ENCODE measurements at places on chromosomes 11 and 22.

GRCh38 chr11:68293708-68294107 is 18.7 kb upstream of the LRP5 start:
- DNase-seq = no peak

- no peak for DNase-seq
Measured at GRCh38 chr11:42251984-42252383, 792.5 kb upstream of the LRRC4C start.

DNA sequence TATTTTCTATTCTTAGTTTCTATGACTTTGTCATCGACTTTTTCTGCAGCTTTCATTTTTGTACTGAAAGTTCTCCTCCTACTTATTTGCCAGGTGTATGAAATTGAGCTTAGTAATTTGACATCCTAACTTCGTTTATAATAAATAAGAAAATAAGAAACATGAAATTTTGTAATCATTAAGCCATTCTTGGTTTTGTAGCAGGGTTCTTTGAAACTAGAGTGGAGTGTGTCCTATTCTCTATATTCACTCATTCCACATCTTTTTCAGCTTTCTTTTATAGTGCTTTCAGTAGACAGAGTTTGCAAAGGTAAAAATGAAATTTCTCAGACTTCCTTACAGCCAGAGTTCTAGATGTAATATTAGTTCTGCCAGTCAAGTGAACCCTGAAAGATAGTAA is 47.8 kb downstream of the FANCF start:
- DNase-seq = no peak

DNA sequence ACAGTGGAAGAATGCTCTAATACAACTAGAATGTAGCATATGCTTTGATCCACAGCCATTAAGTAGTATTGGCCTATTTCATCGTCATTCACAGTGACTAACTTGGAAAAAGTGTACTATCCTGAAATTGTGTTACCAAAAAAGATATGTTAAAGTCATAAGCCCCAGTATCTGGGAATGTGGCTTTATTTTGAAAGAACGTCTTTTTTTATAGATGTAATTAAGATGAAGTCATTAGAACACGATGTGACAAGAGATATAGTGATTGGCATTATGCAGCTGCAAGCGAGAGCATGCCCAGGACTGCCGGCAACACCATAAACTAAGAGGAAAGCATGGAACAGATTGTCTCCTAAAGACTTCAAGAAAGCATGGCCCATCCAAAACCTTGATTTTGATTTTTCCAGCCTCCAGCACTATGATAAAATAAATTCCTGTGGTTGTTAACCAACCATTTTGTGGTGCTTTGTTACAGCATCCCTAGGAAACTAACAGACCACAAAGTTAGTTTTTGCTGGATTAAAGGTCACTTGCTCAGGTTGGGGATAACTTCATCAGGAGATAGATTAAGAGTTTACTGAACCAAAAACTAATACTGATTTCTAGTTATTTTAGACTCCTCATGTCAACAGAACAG is 870.6 kb upstream of the LRRC4C start:
- no peak for DNase-seq

DNA sequence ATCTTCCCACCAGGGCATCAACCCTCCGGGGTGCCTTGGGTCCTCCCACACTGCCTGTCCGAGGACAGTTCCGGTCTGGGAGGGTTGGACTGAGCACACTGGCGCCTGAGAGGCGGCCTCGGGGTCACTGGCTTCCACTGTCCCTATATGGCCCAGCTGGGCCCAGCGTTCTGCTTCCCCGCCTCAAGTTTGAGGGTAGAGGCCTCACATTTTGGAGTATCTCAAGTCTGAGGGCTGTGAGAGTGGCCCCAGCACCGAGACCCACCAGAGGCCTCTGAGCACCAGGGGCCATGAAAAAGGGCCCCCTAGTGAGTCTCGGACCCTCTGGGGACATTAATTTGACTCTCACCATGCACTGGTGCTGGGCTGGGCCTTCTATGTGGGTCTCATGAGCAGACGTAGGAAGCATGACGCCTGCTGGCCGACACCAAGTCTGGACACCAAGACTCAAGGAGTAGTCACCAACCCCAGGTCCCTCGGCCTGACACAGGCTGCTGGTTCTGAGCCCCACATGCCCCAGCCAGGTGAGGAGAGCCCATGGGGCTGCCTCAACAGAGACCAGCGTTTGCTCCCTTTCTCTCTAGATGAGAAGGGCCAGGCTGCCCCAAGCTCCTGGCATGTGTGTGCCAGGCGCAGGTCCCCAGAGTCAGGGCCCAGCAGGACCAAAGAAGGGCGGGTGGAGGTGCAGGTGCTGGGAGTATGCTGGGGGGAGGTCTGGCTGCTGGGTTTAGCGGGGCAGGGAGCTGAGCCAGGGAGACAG is 27.5 kb downstream of the ARVCF start:
- no peak for DNase-seq

GRCh38 chr22:41917903-41918791 is 3.3 kb upstream of the SHISA8 start:
- DNase-seq = peak; percentile 63

DNA sequence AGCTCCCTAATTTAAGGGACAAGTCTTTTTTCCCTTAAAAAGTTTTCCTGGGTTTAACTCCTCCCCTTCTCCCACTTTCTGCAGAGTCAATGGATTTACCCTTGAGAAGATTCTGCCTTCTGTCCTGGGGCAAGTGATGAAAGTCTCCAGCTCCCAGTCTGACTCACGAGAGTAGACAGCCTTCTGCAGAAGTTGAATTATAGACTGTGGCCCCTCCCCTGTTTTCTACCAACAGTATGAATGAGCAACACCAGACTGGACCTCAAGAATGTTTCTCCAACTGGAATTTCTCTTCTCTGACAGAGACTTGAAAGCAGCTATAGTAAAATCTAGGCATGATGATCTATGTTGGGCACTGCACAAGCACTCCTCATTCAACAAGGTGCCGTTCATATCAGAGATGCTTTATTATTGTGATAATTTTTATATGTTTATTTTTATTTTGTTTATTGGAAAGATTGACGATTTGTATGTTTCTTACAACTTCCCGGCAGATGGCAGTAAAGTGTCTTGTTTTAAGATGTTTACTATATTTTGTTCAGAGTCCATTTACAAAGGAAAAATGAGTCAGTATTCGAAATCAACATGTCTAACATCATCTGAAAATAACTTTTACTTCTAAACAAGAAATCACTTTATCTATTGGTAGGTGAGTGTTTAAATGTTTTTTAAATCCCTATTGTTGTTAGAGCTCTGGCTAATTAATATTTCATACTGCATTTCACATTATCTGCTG is 56.6 kb downstream of the LMO2 start:
- DNase-seq = peak; percentile 63

- peak; percentile 77 for DNase-seq
Measured at GRCh38 chr22:36220451-36220921, 18.8 kb downstream of the APOL2 start.

- no peak for DNase-seq
Measured at GRCh38 chr11:46238078-46238966, 39.1 kb upstream of the CREB3L1 start.

DNA sequence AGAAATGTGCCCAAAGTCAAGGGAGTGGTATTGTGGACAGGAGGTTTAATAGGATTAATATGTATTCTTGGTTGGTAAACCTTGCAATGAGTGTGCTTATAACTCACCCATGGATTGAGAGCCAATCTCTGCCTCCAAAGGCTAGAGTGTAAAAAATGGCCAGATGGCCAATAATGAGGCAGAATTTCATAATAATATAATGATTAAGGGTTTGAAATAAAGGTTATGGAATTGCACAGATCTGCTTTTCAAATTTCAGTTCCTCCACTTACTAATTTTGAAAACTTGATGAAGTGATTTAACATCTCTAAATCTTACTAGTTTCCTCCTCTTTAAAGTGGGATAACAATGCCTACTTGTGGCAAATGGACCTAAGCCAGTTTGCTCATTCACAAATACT is 94.8 kb downstream of the BDNF start:
- DNase-seq = no peak

- DNase-seq = no peak
Measured at GRCh38 chr11:102986815-102987214, 31.3 kb upstream of the MMP13 start.

- peak; percentile 8 for DNase-seq
Measured at GRCh38 chr11:44066732-44067141, 667 bp downstream of the ACCS start.

DNA sequence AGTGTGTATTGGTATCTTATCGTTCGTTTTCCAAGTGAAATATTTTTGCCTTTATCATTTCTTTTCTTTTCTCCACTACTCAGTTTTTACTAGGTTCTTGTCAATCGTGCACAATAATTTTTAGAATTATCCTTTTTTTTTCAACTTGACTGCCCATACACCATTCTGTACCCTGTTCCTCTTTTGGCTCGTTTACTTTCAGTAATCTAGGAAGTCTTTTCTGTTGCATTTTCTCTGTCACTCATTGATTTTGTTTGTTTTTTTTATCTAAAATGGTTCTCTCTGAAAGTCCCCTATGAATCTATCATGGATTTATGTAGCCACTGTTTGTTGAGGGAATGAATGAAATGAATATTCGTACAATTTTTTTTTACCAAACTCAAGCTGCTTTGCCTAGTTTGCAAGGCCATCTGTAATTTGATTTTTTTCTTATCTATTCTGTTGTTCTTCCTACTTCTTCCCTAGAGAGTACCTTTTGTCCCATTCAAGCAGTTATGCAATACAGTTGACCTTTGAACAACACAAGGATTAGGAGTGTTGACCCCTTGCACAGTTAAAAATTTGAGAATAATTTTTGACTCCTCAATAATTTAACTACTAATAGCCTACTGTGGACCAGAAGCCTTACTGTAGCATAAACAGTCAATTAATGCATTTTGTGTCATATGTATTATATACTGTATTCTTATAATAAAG is 166.3 kb downstream of the TMEM135 start:
- DNase-seq = no peak

GRCh38 chr11:83951521-83951920 is 665.4 kb upstream of the CCDC90B start:
- DNase-seq = no peak

- no peak for DNase-seq
Measured at GRCh38 chr11:35868491-35868890, 75.4 kb upstream of the LDLRAD3 start.

DNA sequence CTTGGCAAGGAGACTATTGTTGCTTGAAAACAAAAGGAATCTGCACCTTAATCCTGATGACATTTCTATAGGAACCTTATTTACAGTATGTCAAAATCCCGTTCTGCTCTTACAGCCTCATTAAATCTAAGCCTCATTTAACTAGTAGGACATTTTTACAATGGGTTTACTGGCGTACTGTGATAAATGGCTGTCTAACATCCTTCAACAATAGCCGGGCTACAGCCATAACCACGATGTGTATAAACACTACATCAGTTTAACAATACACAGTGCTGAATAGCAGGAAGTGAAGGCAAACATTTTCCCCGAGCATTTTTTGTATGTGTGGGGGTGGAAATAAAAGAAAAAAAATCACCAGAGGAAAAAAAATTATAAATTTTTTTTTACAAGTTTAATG is 131.2 kb downstream of the ARL14EP start:
- DNase-seq = no peak

DNA sequence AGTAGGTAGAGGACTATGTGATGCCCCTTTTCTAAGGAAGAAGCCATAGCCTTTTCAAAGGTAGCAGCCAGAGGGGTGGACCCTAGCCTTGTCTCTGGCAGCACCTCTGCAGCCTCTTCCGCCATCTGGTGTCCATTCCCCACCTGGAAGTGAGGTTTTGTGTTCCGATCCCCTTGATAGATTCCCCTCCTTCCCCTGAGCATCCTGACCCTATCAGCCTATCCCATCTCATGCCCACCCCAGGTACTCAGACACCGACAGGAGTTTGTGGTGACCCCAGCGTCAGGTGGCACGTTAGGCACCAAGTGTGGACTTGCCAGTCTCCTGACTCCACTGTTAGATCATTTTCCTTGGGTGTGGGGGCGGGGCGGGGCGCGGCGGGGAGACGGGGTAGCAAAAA is 398 bp upstream of the FAM89B start:
- no peak for DNase-seq

DNA sequence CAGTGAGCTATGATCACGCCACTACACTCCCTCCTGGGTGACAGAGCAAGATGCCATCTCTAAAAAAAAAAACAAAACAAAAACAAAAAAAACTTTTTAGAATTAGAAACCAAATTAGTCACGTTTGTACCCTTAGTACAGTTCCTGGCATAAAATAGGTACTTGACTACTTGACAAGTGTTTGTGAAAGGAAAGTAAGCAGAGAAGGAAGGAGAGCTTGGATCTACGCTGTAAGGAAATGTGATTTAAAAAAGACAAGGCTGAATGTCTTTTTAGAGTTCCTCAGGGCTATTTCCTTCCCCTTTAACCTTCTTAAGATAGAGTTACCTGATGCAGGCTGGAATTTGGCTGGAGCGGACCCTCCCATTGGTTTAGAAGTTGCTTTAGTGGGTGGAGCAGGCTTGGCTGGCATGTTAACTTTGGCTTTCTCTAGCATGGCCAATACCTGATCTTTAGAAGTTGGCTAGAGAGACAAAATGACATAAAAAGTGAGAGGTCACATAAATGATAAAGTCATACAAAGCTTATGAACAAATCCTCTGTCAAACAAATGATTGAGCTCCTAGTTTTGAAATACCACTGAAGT is 50.7 kb downstream of the F2 start:
- no peak for DNase-seq

GRCh38 chr11:7493670-7494069 is 8.4 kb downstream of the OLFML1 start:
- no peak for DNase-seq

DNA sequence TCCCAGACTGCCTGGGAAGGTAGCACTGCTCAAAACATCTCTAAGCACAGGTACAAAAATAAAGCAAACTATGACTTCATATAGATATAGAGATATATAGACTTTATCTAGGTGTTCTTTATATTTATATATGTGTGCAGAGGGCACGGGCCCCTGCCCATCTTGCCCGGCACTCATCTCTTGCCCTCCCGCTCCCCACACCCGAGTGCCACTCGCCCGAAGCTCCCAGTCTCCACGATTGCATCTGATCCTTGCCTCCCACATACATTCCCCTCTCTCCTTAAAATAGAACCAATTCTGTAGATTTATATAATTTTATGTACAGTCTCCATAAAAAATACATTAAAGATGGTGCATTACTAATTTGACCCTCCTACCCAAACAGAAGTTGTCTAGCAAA is 55.5 kb downstream of the IGSF9B start:
- DNase-seq = no peak

DNA sequence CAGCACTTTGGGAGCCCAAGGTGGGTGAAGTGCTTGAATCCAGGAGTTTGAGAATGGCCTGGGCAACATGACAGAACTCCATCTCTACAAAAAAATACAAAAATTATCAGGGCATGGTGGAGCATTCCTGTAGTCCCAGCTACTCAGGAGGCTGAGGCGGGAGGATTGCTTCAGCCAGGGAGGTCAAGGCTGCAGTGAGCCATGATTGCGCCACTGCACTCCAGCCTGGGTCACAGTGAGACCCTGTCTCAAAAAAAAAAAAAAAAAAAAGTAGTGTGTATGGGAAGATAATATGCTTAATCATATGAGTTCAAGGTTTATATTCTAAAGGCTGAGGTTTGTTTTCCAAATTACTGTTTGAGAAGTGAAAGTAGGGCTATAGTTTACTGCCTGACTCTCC is 10.7 kb downstream of the LDHAL6A start:
- DNase-seq = no peak

- no peak for DNase-seq
Measured at GRCh38 chr11:12771875-12772274, 97.7 kb downstream of the TEAD1 start.

GRCh38 chr22:47102648-47103047 is 340.2 kb downstream of the TBC1D22A start:
- DNase-seq = no peak
